Tibial nerve (tissue), 4 donors: ENCODE measurements at places on chromosomes 5 and 9. TPM values are rescaled to one million over a fixed set of nuclear protein-coding genes. Genes with fewer than 3 reads are reported as not detected.

GABRA6 gene
- not detected for total RNA-seq

GRCh38 chr5:163512526-163512925, 7.1 kb downstream of the MAT2B start:
- DNase-seq: no peak

DNA sequence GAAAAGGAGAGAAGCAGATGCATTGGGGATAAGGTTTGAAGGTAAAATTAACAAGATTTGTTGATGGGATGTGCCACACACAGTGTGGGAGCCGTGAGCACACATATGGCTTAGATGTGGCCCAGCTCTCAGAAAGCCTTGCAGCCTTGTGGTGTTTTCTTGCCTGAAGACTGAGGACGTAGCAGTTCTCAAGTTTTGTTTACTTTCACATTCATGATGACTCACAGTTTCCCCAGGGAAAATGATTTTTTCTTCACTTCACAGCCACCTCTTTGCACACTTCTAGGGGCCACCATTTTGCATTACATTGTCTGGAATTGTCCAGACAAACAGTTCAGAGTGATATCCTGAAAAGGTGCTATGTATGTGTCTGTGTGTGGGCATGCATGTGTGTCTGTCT, 126.2 kb downstream of the BASP1 start:
- DNase-seq: no peak

GRCh38 chr9:94681508-94681907, 42.2 kb upstream of the FBP1 start:
- DNase-seq: peak; percentile 66

SPINK4 gene
- total RNA-seq: not detected

DNA sequence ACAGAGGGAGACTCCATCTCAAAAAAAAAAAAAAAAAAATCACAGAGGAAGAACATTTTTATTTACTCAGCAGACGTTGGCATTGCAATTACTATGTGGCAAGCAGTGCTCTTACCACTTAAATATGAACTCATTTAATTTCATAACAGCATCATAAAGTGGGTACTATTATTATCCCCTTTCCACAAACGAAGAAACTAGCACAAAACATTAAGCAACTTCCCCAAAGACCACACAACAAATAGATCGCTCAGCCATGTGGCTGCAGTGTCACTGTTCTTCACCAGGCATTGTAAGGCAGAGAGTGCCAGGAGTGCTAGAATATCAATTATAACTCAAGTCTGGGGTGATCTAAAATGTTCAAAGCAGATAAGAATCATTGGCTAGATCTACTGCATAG, 69.8 kb upstream of the PLPP6 start:
- DNase-seq: no peak

GRK6 gene
- total RNA-seq: 26.4 TPM

DNA sequence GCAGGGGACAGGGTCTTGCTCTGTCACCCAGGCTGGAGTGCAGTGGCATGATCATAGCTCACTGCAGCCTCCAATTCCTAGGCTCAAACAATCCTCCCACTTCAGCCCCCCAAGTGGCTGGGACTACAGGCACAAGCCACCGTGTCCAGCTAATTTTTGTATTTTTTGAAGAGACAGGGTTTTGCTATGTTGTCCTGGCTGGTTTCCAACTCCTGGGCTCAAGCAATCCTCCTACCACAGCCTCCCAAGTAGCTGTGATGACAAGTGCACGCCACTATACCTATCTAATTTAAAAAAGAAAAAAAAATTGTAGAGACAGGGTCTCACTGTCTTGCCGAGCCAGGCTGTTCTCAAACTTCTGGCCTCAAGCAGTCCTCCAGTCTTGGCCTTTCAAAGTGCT, 31.6 kb upstream of the LECT2 start:
- DNase-seq: no peak

F2RL2 gene
- total RNA-seq: not detected

- no peak for DNase-seq
Measured at GRCh38 chr5:16573401-16573800, 43.4 kb downstream of the RETREG1 start.

GRCh38 chr5:72036951-72037350, 70.3 kb upstream of the MAP1B start:
- DNase-seq: no peak

- DNase-seq: no peak
Measured at GRCh38 chr5:97499605-97500004, 316.6 kb upstream of the RIOK2 start.

AK8 gene
- total RNA-seq: 0.30 TPM

GRCh38 chr5:32711681-32712480, 760 bp downstream of the NPR3 start:
- DNase-seq: no peak

- no peak for DNase-seq
Measured at GRCh38 chr9:105842023-105842644, 147.8 kb downstream of the TMEM38B start.

VCAN gene
- 145 TPM for total RNA-seq

DNA sequence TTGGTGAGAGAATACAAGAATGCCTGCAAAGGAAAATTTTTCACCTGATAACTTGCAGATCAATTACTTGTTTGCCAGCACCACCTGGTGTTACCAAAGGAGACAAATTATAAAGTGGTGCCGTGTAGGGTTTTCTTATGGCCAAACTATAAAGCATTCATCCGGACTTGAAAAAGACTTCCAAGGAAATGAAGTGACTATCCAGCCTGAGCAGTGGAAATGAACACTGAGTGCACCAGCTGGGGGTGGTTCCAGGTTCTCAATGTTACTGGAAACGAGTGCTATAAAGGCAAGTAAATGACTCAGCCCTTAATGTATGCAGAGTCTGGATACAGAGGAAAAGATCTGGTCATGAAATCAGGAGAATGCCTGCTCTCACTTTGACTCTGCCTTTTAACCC, 113.1 kb downstream of the DNAH5 start:
- DNase-seq: no peak

SECISBP2 gene
- 57.7 TPM for total RNA-seq

DNA sequence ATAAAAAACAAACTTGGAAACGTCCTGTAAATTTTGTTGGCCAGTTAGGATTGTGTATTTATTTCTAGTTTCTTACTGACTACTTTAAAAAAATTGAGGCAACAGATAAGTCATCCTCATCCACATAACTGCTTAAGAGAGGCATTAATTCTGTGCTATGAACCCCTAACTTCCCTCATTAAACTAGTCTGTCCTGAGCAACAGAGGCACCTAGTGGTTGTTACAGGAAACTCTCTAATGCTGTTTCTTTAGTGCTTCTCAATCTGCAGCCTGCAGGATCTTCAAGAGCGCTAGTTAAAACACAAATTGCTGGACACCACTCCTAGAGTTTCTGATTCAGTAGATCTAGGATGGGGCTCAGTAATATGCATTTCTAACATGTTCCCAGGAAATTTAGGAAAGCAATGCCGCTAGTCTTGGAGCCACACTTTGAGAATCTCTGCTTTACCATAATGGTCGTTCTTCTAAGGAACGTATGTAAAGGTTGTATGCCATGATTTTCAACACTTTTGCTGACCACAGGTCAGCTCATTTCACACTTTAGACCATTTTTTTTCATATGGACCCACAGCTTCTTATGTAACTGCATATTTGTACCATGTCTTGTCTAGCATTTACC, 410.1 kb upstream of the SMARCA2 start:
- peak; percentile 22 for DNase-seq

DNA sequence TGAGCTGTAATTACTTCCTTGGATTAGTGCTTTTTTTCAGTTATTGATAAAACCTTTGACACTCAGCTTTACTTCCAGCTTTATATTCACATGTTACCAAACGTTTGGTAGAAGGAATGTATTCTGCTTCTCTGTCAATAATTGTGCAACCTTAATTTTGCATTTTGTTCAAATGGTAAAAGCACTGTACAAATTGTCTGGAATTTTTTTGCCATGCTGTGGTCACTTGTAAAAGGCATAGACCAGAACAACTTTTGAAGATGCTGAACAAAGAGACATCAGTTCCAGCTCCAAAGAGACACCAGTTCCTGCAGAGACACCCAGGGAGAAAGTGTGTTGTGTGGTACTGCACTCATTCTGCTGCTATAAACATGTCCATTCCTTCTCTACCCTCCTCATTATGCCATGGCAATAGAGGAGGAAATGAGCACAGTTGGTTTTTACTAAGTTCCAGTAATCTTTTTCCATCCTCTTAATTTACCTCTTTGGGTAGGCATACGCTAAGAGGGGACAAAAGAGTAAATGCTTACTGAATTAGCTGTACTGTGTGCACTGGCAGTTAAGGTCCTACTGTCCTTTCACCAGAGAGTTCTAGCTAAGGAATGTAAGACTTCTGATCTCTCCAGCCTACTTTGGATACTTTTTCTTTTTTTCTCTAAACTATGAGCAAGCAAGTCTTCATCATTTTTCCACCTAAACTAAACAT, 387.4 kb downstream of the FGF10 start:
- no peak for DNase-seq

AQP3 gene
- 200 TPM for total RNA-seq

PPP1R26 gene
- total RNA-seq: 10.5 TPM

OLFM1 gene
- 30.3 TPM for total RNA-seq

GRCh38 chr5:30387974-30388632, 805.4 kb upstream of the CDH6 start:
- DNase-seq: no peak

DNA sequence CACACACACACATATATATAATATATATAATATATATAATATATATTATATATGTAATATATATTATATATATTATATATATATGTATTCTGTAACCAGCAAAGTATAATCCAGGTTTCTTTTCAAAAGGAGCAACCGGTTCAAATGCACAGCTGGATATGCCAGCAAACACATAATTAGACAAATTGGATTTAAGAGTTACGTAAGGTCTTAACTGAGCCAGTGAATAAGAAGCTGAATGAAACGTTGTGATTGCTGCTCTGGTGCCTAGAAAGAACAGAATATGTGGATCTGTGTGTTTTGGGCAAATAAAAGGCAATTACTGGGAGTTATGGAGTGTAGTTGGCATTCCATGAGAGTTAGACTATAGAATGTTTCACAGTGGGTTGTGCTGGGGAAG, 178.1 kb downstream of the SLF1 start:
- no peak for DNase-seq

SPINK5 gene
- total RNA-seq: 0.39 TPM

GRCh38 chr9:108297073-108297472, 558.7 kb downstream of the ACTL7B start:
- DNase-seq: peak; percentile 74

- DNase-seq: no peak
Measured at GRCh38 chr5:10036136-10036815, 213.4 kb downstream of the ATPSCKMT start.

- no peak for DNase-seq
Measured at GRCh38 chr5:16577677-16578076, 39.1 kb downstream of the RETREG1 start.

- DNase-seq: no peak
Measured at GRCh38 chr9:6758248-6758497, 400 bp downstream of the KDM4C start.

INVS gene
- 28.0 TPM for total RNA-seq

GRCh38 chr5:173712609-173713175, 96.2 kb upstream of the BOD1 start:
- DNase-seq: no peak
